MV-4-11 (cell line): ENCODE measurements at places on chromosomes 5 and 9.

DNA sequence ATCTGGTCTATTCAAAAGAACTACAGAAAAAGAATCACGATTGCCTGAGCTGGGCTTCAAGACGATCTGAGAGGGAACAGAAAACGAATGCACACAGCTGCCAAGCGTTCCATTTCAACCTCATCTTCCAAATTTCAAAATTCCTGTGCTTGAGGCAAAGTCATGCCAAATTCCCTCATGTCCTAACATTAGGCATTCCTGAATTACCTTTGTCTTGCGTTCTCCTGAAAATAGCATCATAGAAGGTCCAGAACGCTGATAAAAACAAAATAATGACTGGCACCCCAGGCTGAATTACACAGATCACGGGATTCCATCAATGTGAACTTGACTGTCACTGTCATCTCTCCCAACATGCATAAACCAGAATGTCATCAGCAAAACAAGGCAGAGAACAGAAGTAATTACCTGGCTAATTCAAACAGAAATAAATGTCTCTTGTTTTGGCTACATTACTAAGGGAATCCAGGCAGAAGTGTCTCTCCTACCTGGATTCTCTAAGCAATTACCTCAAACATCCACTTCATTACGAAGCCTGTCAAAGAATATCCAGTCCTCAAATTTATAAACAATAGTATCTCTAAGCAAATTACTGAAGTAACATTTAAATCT lies 12.0 kb upstream of the CDH6 start:
- no peak for DNase-seq

DNA sequence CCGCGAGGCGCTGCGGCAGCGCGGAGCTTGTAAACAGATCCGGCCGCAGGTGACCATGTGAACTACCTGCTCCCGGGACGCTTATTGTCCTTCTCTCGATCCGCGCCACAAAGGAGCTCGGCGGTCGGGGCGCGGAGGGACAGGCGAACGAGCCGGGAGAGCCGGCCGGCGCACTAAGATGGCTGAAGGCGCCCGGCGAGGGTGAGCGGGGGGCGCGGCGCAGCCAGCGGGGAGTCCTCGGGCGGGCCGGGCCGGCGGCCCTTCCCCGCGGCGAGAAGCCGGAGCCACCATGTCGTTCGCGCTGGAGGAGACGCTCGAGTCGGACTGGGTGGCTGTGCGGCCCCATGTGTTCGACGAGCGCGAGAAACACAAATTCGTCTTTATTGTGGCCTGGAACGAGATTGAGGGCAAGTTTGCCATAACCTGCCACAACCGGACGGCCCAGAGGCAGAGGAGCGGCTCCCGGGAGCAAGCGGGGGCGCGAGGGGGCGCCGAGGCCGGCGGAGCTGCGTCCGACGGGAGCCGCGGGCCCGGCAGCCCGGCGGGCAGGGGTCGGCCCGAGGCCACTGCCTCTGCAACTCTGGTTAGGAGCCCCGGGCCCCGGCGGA lies 535 bp downstream of the JMY start:
- no peak for DNase-seq

GRCh38 chr5:58793888-58794657 lies 211.2 kb downstream of the RAB3C start:
- DNase-seq: no peak

DNA sequence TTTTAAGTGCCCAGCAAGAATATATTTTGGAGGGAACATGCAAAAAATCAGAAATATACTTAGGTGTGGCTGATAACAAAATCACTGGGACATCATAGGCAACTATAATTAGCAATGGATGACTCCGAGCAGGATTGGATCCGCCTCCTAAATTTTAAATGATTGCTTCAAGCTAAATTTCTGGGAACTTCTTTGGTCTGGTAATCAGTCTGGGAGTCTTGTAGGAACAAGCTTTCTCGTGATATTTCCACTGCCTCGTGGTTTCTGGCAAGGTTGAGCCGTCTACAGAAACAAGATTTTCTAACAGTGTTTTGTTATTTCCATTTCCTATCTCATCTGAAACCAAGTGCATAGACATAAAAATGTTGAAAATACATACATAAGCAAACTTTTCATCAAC lies 232.6 kb downstream of the BNC2 start:
- no peak for DNase-seq

- DNase-seq: no peak
Observed at GRCh38 chr9:135213566-135213965, 126.1 kb downstream of the OLFM1 start.

DNA sequence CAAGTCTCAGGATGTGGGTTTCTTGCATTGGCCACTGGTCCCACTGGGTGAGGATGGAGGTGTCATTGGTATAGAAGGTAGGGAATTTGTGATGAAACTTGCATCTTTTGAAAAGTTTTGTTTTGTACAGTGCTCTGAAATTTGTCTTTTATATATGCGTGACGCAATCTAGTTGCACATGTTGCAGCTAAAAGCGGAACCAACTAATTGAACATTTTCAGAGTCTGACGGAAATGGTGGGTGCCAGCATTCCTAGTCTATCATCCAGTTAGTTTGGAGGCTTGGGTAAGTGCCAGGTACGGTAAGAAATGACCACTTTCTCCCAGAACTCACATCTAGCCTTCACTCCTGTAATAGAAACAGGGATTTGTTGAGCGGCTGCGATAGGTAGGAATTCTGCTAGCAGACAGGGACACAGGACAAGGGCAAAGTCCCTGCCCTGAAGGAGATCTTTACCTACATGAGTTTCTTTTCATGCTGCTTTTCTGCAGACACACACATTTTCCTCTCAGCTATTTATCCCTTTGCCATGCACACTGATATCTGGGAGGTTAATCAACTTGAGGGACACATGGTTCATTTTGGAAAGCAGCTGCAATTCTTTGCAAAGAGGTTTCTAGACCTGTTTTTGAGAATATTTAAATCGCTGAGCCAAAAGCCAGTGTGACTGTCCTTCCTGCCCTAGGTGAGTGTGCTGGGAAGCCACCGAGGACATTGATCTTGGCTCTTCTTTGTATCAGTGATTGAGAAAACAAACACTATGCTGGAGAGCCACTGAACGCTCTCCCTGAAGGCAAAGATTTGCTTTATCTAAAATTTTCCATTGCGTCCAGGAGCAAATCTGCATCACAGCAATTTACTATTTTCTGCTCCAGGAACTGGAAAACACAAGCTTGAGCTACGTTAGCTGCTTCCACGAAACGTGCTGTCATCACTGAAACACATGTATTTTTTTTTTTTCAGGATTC lies 89.7 kb downstream of the DAP start:
- peak; percentile 74 for DNase-seq

- no peak for DNase-seq
Observed at GRCh38 chr5:180178531-180179441, 30.2 kb downstream of the RASGEF1C start.

GRCh38 chr5:102307232-102307631 lies 11.1 kb upstream of the SLCO4C1 start:
- DNase-seq: no peak
